ENCODE measurements at places on chromosomes 6 and 20.

- peak; percentile 6 for DNase-seq
These were observed 1.3 kb upstream of the DNAH8 start for GRCh38 chr6:38713812-38714211.

- no peak for DNase-seq
These were observed 20.8 kb upstream of the FAM83D start for GRCh38 chr20:38905375-38905774.

DNA sequence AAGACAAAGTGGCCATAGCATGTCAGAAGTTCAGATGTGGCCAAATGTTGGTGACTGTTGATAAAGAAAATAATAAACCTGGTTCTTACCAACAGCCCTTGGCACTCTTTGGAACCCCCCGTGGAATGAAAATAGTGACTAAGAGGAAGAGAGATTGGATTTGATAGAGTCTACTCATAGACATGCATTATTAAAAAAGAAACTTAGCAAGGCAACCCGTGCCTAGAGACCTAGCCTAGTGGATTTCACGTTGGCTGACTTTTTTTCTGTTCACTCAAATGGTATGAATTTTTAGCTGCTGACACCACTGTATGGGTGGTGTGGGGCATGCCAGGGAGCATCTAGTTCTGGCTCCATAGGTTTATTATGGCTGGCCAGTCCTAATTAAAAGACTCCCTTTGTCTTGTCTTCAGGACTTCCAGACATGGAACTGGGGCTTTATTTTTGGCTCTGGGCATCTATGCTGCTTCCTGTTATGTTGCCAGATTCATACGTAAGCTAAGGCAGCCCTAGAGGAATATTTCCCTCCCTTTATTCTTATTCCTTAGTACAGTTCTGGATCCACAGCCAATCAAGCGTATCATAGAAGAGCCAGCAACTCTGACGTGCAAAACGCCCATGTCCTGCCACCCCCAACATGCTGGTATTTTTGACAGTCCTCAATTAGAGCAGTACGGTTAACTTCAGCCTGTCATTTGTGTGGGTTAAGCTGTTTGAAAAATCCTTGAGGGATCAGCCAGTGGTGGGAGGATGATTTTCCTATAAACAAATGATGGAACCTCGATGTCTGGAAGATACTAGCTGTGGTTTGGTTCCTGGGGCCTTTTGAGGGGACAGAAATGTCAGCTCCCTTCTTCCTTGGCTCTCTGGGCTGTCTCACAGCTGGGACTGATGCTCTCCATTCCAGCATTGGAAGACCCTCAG is 127.5 kb downstream of the ISM1 start:
- DNase-seq, result no peak

GRCh38 chr6:20769631-20770030 is 235.4 kb downstream of the CDKAL1 start:
- no peak for DNase-seq

Measured in LHCN-M2 (cell line).